ENCODE measurements at places on chromosomes 16 and 17. TPM values are rescaled to one million over a fixed set of nuclear protein-coding genes. Genes with fewer than 3 reads are reported as not detected.

GRCh38 chr17:6098823-6099180 lies 28.6 kb downstream of the WSCD1 start:
- H3K4me3 ChIP-seq, result no peak overlapping the region
- no peak for DNase-seq
- H3K36me3 ChIP-seq, result no peaks in the 10 kb centered on the region
- no peak overlapping the region for H3K27ac ChIP-seq
- H3K4me1 ChIP-seq, result no peaks in the 10 kb centered on the region

DNA sequence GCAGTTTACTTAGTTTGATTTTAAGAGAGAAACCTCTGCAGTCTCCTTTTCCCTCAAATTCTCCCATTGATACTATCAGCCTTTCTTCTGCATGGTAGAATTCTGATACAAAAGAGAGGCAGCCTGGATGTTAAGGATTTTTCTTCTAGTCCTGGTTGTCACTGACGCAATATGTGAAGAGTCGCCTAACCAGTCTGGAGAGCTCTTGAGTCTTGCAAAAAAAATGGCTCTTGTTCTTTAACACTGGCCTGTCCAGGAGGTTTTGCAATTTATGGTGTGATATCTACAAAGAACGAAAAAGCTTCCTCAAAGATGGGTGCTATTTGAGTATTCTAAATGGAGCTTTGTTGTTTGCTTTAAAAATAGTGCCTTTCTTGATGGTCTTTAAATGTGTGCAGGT lies 28.9 kb downstream of the COX10 start:
- H3K27ac ChIP-seq, result no peak overlapping the region
- H3K4me3 ChIP-seq, result no peak overlapping the region
- DNase-seq, result no peak
- no peaks in the 10 kb centered on the region for H3K27me3 ChIP-seq
- H3K36me3 ChIP-seq, result no peaks in the 10 kb centered on the region
- H3K4me1 ChIP-seq, result peaks cover 4% of the 10 kb centered on the region

DNA sequence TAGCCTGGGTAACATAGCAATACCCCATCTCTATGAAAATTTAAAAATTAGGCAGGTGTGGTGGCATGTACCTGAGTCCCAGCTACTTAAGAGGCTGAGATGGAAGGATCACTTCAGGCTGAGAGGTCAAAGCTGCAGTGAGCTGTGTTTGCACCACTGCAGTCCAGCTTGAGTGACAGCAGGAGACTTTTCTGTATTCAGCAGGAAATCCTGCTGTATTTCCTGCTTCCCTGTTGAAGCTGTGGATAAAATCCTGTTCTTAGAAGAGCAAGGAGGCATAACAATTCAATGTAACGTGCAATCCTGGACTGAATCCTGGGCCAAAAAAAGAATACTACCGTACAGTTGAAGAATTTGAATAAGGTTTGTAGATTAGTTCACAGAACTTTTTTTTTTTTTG lies 62.2 kb downstream of the FBXL20 start:
- peaks cover 3% of the 10 kb centered on the region for H3K36me3 ChIP-seq
- H3K4me1 ChIP-seq, result no peaks in the 10 kb centered on the region
- no peak overlapping the region for H3K27ac ChIP-seq

- no peak overlapping the region for H3K27ac ChIP-seq
- no peaks in the 10 kb centered on the region for H3K36me3 ChIP-seq
- no peaks in the 10 kb centered on the region for H3K27me3 ChIP-seq
- DNase-seq, result no peak
These were observed 62.7 kb downstream of the CDYL2 start for GRCh38 chr16:80741724-80742123.

DNA sequence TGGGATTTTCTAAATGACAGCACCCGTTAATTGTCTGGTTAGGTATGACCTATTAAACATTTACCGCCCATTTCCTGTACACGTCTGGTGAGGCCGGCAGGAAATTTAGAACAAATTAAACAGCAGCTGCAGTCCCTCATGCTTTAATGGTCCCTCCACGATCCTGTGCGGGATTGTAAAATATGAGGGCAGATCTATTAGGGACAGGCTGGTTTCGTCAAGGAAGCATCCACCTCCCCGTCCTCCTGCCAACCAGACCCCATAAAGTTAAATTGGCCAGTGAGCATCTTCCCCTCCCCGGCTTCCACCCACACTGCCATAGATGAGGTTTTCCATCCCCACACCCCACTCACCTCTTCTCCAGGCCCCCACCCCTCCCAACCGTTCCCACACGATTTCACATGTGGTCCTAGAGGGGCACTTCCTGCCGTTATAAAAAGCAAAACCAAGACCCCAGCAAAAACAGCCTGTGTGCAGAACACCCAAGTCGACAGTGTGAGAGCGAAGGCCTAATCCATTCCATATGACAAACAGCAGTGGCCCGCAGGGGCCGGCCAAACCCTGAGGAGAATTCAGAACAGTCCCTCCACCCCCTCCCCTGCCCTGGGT lies 331.9 kb downstream of the FOXL1 start:
- H3K27ac ChIP-seq, result no peak overlapping the region
- no peak overlapping the region for H3K4me3 ChIP-seq
- DNase-seq, result no peak
- H3K27me3 ChIP-seq, result no peaks in the 10 kb centered on the region
- H3K36me3 ChIP-seq, result no peaks in the 10 kb centered on the region
- no peaks in the 10 kb centered on the region for H3K4me1 ChIP-seq

DNA sequence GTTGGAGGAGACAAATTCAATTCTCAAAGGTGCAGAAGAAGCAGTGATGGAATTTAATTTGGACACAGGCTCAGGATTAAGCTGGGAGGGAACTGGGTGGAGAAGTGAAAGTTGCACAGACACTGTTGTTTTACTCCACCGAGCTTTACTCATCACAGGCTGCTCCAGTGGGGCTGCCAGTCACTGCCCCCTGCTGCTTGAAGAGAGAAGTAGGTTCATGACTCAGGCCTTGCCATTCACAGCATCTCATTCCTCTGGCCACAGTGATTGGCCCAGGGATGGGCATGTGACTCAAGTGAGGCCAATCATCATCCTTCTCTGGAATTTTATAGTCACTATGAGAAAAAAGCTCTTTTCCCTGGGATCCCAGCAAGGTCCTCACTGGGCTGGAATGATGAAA lies 11.8 kb downstream of the GNAO1 start:
- no peak overlapping the region for H3K4me3 ChIP-seq
- no peak for DNase-seq
- no peaks in the 10 kb centered on the region for H3K27me3 ChIP-seq
- H3K4me1 ChIP-seq, result no peaks in the 10 kb centered on the region
- no peaks in the 10 kb centered on the region for H3K36me3 ChIP-seq

- H3K36me3 ChIP-seq, result no peaks in the 10 kb centered on the region
- H3K4me3 ChIP-seq, result no peak overlapping the region
- no peak for DNase-seq
- no peaks in the 10 kb centered on the region for H3K4me1 ChIP-seq
These were observed 229.2 kb downstream of the SHISA9 start for GRCh38 chr16:13130586-13130985.

- peaks cover 11% of the 10 kb centered on the region for H3K36me3 ChIP-seq
- H3K4me3 ChIP-seq, result peak within 1 kb of the TSS; percentile 89
- H3K27ac ChIP-seq, result peak within 1 kb of the TSS; percentile 88
- DNase-seq, result peak; percentile 98
- no peaks in the 10 kb centered on the region for H3K27me3 ChIP-seq
These were observed at the start of gene ZNF689 for GRCh38 chr16:30609926-30610839. TSS of gene ZNF689 (minus strand) at chr16:30610389. CDS start at chr16:30610041, 348 bp downstream.

DNA sequence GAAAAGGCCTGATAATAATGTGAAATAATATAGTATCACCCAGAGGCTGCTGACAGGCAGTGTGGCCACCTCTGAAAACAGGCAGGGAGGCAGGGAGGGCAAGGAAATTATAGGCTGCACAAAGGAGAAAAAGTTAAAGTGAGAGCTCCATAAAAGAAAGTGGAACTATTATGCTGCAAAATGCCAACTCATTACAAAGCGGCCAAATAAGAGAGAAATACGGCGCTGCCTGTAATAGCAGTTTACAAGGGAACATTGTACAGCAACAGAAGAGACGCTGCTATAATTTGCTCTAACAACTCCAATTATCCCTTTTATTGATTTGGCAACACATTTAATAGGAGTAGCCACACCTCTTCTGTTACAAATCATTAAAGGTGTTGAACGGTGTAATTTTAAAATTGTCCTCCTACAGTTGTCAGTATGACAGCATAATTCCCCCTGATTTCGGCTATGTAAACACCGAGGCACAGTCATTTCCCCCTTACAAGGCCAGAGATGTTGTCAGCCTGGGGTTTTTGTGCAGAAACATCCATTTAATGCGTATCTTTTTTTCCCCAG lies 120.3 kb downstream of the MRM1 start:
- peaks cover 5% of the 10 kb centered on the region for H3K27me3 ChIP-seq
- H3K4me1 ChIP-seq, result peaks cover 8% of the 10 kb centered on the region
- H3K36me3 ChIP-seq, result no peaks in the 10 kb centered on the region
- DNase-seq, result no peak
- peak overlapping the region; percentile 63 for H3K4me3 ChIP-seq

- H3K4me1 ChIP-seq, result peaks cover 12% of the 10 kb centered on the region
- no peaks in the 10 kb centered on the region for H3K36me3 ChIP-seq
- H3K27ac ChIP-seq, result no peak overlapping the region
- H3K27me3 ChIP-seq, result no peaks in the 10 kb centered on the region
- no peak overlapping the region for H3K4me3 ChIP-seq
These were observed 35.8 kb downstream of the TANC2 start for GRCh38 chr17:63001689-63002394.

- H3K27ac ChIP-seq, result peak overlapping the region; percentile 58
- H3K36me3 ChIP-seq, result peaks cover 2% of the 10 kb centered on the region
- no peaks in the 10 kb centered on the region for H3K27me3 ChIP-seq
- H3K4me3 ChIP-seq, result peak overlapping the region; percentile 74
These were observed 1.1 kb upstream of the RNF213 start for GRCh38 chr17:80259457-80260068.

DNA sequence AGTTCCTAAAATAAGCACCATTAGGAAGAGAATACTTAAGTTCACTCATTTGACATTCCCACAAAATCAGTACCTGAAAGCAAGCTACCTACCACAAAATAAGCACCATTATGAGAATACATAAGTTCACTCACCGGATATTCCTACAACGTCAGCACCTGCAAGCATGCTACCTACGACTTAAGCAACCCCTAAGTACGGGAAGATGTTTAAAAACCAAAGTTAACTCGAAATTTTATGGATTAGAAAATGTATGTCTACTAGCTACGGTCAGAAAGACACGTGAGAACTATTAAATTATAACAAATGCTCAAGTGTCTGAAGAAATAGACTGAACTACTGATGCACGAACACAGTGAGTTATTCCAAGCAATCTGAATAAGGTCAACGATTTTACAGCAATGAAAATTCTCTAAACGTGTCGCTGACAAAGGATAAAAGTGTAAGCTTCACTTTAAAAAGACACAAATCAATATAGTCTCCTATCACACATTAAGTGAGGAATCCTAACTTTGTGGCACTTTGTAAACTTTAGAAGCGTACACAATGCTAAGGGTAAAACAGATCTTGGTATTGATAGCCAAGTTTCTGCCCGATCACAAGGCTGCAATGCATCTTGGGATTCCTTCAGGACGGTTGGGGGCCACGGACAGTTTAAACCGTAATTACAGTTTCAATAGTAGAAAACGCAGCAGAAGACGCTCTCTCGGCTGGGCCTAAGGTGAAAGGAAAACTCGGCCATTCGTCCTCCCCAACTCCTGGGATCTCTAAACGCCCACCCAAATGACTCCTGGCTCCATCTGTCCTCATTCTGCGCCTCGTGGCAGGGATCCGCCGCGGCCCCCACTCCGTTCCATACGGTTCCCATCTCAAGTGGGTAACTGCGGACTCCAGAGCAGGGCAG lies 1.3 kb downstream of the GSPT1 start:
- H3K4me3 ChIP-seq, result peak overlapping the region; percentile 93
- peaks cover 45% of the 10 kb centered on the region for H3K4me1 ChIP-seq
- peak; percentile 74 for DNase-seq

DNA sequence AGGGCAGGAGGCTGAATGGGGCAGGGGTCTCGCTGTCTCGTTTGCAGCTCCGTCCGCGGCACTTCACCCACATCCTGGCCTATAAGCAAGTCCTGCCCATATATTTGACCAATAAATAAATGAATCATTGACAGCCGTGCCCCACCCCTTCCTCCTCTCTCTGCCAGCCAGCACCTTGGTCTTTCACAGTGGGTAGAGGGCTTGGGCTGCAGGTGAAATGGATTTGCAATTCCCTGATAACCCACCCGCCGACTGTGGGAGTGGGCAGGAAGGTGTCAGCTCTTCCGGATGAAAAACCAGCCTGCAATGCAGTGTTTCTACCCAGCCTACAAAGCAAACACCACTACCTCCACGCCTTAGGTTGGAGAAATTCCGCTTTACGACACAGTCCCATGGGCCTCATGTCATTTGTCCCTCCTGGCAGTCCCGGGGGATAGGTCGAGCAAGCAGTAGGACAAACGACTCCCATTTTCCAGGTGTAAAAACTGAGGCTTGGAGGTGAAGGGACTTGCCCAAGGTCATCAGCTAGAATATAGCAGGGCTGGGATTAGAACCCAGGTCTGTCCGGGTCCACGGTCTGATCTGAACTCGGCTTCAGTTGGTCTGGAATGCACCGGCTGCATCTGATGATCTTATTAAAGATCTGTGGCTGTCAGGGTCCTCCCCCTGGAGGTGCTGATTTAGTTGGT lies 79.0 kb downstream of the ABCC1 start:
- peaks cover 14% of the 10 kb centered on the region for H3K36me3 ChIP-seq
- no peak overlapping the region for H3K27ac ChIP-seq
- no peak for DNase-seq
- no peak overlapping the region for H3K4me3 ChIP-seq
- no peaks in the 10 kb centered on the region for H3K27me3 ChIP-seq
- H3K4me1 ChIP-seq, result peaks cover 35% of the 10 kb centered on the region

The C16orf89 gene
- 0.59 TPM for total RNA-seq

The C1QTNF8 gene
- total RNA-seq, result not detected

The PPY gene
- total RNA-seq, result not detected

The GHDC gene
- total RNA-seq, result 31.8 TPM

Measured in osteoblast (primary cell).